Dermis blood vessel endothelial cell (primary cell): ENCODE measurements at places on chromosomes 1 and 21.

- DNase-seq, result no peak
Measured at GRCh38 chr21:16509476-16509875, 779.7 kb downstream of the USP25 start.

DNA sequence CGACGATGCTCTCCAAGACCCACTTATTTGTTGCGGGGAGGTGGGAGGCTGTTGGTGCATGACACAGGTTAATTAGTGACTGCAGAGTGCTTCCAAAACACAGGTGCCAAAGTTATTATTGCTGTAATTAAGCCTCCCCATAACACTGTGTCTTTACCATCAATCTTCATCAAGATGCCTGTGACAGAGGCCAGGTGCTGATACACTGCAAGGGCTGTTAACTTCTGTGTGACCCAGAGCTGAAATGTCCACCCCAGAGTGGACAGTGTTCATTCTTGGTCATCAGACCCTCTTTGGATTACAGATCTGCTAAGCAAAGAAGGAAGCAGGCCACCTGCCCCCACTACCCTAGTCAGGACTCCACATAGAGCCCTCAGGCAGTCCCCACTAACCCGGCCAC is 55.5 kb downstream of the CAPN8 start:
- DNase-seq, result no peak

- no peak for DNase-seq
Measured at GRCh38 chr1:94702442-94702815, 117.7 kb upstream of the SLC44A3 start.

- DNase-seq, result no peak
Measured at GRCh38 chr1:25899792-25900191, 6.4 kb downstream of the STMN1 start.

- DNase-seq, result no peak
Measured at GRCh38 chr1:247172996-247173395, 1.2 kb upstream of the ZNF124 start.

DNA sequence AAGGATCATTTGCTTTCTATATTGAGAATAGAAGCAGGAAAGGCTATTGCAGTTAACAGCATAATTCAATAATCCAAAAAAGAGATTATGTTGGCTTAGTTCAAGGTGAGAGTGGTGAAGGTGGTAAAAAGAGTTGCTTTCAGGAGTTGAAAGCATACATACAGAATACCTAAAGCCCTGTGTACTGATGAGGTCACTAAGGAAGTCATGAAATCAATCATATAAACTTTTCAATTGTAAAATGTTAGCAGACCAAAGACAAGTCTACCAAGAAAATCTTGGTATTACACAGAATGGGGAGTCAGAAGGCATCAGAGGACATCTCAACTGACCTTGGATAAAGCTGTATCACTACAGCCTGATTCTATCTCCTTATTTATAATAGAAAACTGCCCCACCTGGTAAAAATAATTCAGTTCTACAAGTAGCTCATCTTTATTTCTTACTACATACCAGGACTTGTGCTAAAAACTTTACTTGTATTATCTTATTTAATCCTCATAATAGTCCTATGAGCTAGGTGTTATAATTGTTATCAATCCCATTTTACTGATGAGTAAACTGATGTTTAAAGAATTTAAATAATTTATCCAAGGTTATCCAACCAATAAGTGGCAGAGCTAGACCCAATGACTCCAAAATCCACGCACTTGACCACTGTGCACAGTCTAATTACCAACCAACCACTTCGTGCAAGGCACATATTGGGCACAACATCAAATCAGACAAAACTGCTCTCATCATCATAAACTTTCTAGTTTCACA is 40.9 kb downstream of the TUT4 start:
- no peak for DNase-seq

DNA sequence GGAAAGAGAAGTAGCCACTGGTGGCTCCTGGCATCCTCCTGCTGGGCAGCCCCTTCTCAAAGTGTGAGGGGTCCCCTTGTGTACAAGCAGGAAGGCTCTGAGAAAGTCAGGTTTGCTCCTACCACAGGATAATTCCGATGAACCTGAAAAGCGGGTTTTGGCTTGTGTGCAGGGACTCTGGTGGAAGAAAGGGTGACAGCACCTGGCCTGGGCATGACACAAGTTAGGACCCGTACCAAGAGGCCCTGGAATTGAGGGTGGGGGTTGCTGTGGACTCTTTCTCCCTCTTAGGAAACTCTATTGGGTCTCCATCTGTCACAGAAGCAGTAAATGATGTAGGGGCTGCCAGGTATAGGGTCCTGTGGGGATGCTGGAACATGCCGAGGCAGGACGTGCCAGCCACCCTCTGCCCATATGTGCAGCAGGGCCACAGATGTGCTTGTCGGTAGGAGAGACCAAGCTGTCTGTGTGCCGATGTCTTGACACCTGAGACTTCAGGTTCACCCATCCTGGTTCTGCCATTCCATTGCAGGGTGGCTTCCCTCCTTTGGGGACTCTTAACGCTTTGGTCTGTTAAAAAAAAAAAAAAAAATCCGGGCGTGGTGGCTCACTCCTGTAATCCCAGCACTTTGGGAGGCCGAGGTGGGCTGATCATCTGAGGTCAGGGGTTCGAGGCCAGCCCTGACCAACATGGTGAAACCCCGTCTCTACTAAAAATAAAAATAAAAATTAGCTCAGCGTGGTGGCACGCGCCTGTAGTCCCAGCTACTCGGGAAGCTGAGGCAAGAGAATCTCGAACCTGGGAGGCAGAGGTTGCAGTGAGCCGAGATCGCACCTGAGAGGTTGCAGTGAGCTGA is 9.8 kb downstream of the C1orf35 start:
- DNase-seq, result no peak

DNA sequence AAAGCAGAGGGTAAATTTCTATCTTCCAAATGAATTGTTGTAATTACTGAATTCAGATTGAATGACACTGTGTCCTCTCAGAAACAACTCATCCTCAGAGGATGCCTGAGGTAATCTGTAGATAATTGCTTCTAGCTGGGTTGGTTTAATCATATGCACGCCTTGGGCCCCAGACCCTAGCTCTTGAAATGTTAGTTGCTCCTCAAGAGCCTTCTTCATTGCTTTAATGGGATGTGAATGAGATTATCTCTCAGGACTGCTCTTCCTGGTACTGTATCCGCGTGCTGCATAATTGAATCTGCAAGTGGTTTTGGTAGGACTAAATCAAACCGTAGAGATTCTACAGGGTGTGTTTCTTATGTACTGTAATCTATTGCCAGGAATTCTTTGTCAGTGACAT is 569.3 kb upstream of the NEGR1 start:
- no peak for DNase-seq

- DNase-seq, result peak; percentile 53
Measured at GRCh38 chr1:243903895-243904294, 53.9 kb upstream of the AKT3 start.

DNA sequence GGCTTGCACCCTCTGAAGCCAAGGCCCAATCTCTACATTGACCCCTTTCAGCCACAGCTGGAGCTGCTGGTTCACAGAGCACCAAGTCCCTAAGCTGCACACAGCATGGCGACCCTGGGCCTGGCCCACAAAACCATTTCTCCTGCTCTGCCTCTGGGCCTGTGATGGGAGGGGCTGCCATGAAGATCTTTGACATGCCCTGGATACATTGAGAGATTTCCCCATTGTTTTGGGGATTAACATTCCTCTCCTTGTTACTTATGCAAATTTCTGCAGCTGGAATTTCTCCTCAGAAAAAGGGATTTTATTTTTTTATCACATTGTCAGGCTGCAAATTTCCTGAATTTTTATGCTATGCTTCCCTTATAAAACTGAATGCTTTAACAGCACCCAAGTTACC is 235.8 kb downstream of the COL11A1 start:
- DNase-seq, result no peak

- no peak for DNase-seq
Measured at GRCh38 chr21:45640001-45640887, 3.3 kb upstream of the PCBP3 start.

- DNase-seq, result no peak
Measured at GRCh38 chr1:36947384-36947783, 86.9 kb downstream of the GRIK3 start.

GRCh38 chr1:224669403-224669802 is 53.3 kb downstream of the CNIH3 start:
- no peak for DNase-seq

DNA sequence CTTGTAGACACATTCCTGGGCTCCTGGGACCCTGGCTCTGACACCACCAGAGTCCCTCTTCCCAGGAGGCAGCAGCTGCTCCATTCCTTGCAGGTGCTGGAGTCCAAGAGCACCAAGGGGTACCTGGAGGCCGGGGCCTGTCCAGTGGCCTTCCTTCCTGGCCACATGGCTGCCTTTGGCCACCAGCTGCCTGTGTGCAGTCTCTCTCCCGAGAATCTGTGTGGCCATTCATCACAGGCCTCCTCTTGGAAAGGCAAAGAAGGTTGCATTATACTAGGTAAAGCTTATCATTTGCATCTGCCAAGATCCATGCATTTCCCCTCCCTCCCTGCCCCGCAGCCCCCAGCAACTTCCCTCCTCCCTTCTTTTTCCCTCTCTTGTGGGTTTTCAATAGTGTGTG is 48.9 kb upstream of the OLIG2 start:
- no peak for DNase-seq

GRCh38 chr1:42442662-42443061 is 13.2 kb downstream of the ZMYND12 start:
- no peak for DNase-seq

- DNase-seq, result no peak
Measured at GRCh38 chr1:17123196-17124045, 4.2 kb upstream of the PADI2 start.

- peak; percentile 55 for DNase-seq
Measured at GRCh38 chr1:45272913-45273371, 53.8 kb upstream of the HPDL start.

- peak; percentile 26 for DNase-seq
Measured at GRCh38 chr21:22575165-22575584, 1577.0 kb downstream of the NCAM2 start.

DNA sequence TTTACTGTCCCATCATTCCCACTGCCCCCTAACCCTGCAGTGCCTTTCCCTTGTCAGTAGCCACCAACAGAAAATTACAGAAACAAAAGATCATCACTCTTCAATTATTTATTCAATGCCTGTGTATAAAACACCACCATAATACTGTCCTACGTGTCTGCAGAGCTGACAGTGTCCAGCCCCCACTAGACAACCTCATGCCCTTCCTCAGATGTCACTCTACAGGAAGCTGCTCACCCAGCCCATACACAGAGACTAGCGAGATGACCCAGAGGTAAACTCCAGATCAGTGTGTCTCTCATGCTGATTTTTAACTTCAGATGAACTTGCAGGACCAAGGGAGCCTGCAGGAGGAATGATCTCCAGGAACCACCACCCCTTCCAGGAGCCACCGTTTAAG is 51.3 kb upstream of the GJA5 start:
- DNase-seq, result no peak

- DNase-seq, result no peak
Measured at GRCh38 chr1:214306269-214306668, 25.3 kb downstream of the SMYD2 start.

DNA sequence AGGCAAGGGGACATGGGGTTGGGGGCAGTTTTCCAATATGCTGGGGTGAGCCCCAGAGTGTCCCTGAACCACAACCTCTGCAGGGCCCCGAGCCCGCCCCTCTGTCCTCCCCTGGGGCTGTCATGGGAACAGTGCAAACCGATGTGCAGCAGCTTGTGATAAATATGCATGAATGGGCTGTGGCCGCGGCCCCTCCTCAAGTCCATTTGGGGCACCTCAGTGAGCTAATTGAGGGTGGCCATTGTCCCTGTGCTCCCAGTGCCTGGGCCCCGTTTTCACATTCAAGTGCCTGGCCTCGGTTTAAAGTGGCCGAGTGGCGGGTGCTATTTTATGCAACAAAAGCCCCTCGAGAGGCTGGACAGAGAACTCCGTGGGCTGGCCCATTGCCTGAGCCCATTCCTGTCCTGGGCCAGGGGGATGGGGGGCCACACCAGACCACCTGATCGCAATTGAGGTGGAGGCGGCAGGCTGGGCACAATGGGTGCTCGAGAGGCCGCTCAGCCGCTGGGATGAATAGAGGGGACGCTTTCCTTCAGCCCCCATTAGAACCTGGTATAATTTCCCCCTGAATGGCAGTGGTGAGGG is 193.7 kb downstream of the FOXD2 start:
- DNase-seq, result no peak

- no peak for DNase-seq
Measured at GRCh38 chr1:228812961-228813360, 77.7 kb downstream of the RHOU start.

- no peak for DNase-seq
Measured at GRCh38 chr21:42840411-42841155, 38.8 kb downstream of the WDR4 start.

DNA sequence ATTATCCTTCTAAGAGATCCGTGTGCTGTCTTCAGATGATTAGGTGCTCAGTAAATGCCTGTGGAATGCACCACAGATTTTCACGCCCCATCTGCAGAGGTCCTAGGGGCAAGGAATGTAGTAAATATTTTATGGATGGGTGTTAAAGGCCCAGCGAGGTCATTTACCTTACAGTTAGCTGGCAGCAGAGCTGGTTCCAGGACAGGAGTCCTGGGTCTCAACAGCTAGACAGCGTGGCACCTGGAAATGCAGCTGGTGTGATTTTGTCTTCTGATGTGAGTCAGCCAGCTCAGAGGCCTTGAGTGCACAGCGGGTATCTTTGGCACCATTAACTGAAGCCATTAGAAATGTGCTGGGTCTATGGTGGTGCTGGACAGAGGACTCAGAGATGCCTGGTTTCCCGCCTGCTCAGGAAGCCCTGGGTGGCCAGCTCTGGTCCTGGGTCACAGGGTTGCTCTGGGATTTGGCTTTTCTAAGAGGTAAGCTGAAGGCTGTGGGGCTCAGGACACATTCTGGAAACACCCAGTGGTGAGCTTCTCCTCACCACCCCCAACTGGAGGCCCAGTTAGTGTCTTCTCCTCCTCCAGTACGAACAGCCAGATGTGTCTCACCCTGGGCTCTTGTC is 65.5 kb downstream of the DDX20 start:
- DNase-seq, result no peak

DNA sequence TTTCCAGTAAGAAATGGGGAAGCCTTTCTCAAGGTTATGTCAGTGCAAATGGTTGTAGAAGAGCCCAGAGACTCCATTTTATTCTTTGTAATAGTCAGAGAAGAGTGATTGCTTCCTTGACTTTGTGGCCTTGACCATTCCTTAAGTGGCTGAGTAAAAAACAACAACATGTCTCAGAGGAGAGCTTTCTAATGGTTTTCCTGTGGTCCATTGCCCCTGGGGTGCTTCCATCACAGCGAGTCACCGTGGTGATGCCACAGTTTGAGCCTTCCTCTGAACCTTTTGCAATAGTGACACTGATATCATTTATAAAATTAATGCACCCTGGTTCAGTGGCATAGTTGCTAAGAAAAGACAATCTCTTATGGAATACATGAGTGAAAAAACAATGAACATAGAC is 38.6 kb downstream of the PAPPA2 start:
- DNase-seq, result no peak
